Activated CD4-positive, CD25-positive, alpha-beta regulatory T cell treated with anti-CD3 and anti-CD28 coated beads, Interleukin-2, amount 50 U/mL, for 16 hours (primary cell): ENCODE measurements at places on chromosomes 2 and 18.

- DNase-seq, result no peak
Measured at GRCh38 chr2:38017836-38018235, 58.1 kb downstream of the CYP1B1 start.

GRCh38 chr2:213252206-213252605 lies 32.1 kb upstream of the SPAG16 start:
- no peak for DNase-seq

- DNase-seq, result no peak
Measured at GRCh38 chr2:135590619-135591260, 59.5 kb downstream of the R3HDM1 start.

DNA sequence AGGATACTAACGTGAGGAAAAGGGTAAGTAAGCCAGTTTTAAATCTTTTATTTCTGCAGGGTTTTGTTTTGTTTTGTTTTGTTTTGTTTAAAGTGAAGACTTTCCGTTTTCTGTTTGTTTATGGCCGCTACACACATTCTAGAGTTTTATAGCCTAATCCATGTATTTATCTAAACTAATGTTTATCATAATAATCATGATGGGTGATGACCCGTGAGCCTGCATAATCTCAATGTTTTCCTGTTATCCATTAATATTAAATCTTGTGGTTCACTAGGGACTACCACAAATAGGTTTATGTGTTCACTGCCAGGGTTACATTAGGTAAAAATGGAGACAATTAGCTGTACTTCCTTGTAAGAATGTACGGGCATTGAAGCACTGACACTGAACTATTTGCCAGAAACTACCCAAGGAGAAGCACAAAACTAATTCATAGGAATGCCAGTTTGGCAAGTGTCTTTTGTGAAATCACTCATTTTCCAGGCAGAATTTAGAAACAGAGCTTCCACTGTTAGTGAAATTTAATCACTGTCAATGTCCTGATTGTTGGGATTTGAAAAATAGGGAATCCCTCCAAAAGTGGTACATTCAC lies 574.8 kb downstream of the LRP1B start:
- no peak for DNase-seq

GRCh38 chr18:23151414-23152099 lies 16.3 kb downstream of the CABLES1 start:
- DNase-seq, result no peak
